ENCODE measurements at places on chromosomes 11 and 22.
A peak's percentile ranks its signal among the peaks of the same experiment; 100 is the strongest.

- DNase-seq: no peak
Measured at GRCh38 chr22:28245579-28246224, 326.6 kb upstream of the PITPNB start.

DNA sequence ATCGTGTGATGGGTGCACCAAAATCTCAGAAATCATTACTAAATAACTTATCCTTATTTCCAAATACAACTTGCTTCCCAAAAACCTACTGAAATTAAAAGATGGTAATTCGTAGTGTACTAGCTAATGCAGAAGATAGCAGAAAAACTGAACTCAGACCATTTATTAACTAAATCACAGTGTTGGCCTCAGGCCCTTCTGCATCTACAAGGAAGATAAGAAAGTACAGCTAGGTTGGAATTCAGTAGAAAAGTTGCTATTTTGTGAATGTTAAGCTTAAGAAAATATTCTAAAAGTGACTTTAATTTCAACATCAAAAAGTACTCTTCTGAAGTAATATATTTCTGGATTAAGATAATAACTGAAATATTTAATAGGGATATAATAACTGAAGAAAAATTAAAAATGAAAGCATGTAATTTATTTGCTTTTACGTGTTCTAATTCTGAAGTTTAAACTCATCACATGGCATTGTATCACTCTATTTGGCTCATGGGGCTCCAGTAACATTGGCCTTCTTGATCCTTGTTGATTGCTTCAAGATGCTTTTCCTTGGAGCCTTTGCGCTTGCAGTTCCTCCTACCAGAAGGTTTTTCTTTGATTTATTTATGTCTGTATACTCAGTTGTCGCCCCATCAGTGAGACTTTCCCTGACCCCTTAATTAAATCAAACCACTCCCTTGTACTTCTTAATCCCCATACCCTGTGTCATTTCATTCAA is 847.9 kb upstream of the ANO3 start:
- DNase-seq: peak; percentile 26

DNA sequence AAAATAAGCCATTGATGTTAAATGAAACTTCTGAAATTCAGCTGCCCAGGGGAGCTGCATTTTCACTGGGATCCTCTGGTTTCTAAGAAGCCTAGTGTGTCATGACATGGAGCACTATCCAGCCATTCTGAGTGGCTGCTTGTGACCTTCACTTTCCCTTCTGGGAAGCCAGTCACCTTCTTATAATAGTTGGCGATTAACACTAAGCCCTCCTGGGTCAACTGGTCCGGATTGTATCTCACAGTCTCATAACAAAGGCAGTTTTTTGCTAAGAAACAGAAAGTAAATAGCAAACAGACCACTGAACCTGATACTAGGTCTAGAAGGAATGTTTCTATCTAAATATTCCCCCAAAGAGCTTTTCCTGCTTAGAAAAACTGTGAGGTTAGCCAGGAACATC is 7.9 kb downstream of the CSRP3 start:
- no peak for DNase-seq

DNA sequence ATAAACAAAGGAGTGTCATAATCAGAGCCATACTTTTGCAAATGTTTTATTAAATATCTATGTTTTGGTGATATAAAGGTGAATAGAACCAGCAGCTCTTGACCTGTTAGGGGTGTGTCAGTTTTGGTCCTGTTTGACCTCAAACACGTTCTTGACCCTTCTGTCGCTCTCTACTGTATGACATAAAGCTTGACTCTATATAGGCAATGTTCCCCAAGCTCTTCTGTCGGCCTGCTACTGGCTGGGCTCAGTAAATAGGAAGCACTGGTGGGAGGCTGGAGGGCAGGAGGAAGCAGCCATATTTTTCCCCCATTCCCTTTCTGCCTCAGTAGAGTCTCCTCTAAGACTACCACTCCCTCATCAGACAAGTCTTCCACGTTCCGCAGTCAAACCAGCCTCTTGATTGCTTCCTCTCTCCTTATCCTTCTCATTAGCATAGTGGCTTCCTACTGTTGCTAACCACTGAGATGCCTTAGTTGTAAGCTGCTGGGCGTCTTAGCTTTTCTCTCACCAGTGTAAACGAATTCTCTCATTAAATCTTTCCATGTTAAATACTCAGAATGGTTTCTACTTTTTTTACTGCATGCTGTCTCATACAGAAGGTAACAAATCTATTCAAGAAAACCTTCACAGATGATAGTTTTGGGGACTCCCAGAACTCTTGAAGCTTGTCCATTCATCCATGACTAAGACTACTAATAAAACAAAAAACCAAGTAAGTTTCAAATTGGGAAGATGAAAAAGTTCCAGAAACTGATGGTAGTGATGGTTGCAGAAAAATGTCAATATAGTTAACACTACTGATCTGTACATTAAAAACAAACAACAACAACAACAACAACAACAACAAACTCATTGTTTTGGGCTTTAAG is 3.3 kb downstream of the NPAT start:
- DNase-seq: no peak

DNA sequence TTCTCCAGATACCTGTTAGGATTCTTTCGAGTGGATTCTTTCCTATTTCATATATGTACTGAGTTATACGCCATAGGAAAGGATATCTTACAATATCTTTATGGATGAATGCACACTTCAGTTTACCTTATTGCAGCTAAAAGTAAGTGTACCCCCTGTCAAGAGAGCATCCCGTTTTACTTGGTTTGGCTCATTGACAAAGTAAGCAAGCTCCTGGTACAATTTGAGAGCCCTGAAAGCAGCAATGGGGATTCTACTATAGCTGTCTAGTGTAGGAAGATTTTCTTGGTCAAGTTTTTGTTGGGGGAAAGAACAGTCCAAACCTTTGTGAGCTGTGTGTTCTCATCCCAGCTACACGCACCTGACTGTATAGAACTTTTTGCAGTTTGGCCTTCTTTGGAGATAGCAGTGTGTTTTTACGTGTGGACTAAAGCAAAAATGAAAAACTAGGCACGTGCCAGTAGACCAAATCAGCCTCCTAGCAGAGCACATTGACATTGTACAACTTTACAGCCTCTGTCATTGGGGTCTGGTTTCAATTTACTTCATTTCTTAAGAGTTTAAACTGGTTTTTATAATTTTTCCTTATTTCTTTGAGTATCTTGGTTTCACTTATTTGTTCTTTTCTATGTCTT is 44.0 kb downstream of the PPP6R3 start:
- DNase-seq: peak; percentile 43

DNA sequence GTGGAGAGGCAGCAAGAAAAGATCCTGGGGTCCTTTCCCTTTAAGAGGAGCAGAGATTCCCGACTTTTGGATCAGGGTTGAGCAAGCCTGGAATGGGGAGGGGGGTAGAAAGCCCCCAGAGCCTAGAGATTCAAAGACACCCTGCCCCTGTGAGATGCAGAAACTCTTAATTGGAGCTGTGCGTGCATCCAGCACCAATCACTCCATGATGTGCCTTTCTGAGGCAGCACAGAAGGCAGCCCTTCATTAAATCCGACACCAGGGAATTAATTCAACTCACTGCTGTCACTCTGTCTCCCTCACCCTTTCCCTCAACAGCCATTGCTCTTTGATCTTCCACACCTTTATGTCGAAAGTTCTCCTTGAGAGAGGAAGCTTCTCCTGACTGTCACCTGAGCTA is 43.0 kb downstream of the DSCAML1 start:
- DNase-seq: no peak

DNA sequence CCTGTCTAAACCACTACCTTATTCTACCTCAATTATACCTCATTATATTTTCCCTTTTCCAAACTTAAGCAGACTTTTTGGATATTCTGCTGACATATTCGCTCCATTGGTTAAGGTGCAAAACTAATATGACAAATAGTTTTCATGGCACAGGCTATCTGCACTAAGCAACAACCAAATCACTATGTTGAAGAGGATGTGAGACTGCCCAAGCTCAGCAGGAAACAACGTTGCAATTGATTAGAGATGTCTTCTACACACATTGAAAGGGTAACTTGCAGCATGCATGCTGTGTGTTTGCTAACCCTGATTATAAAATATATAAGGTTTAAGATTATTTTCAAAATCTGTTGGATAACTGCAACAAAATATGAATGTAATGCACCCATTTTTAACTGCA is 61.6 kb downstream of the STK33 start:
- no peak for DNase-seq

DNA sequence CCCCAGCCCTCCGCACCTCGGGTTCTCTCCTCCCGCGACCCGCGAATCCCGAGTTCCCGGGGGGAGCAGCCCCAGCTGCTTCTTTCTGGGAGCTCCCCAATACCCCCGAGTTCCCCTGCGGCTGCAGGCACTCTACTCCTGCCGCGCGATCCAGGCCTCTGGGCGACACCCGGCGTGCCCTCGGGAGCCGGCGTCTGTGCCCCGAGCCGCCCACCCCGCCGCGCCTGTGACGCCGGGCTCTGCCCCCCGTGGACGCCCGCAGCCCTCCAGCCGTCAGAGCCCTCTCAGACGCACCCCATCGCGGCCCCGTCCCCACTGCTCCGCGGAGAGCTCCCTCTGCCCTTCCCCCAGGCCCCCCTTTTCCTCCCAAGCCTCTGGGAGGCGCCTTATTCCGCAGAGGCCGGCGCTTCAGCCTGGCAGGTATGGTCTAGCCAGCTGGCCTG is 422 bp downstream of the GLB1L2 start:
- DNase-seq: no peak

GRCh38 chr11:88454881-88455280 is 117.3 kb upstream of the CTSC start:
- DNase-seq: no peak

DNA sequence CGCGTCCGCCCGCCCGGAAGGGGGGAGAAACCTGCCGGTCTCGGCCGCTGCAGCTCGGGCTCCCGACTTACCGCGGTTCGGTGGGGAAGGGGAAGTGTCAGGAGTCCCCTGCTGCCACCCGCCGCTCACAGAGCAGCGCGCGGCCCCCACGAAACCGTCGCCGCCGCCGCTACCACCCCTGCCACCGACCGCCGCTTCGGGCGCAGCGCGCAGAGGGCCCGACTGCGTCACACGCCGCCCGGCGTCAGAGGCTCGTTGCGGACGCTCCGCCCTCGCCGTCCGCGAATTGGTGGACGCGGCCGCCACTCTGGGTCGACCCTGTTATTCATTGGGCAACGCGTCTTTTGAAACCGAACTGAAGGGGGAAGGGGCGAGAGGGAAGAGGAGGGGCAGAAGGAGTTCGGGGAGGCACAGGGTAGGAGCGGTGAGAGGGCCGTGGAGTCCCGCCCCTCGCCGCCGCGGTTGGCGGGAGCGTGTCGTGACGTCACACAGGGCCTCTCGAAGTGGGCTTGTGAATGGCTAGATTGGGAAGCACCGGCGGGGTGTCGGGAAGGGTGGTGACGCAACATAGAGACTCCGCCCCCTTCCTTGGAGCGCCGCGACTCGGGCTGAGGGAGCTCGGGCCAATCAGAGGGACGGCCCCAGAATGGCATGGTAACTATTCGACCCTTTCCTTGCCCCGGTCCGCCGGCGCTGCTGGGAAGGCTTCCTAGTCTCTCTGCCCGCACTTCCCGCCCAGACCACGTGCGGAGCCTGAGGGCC is at the start of gene NUP98:
TSS of gene NUP98 (minus strand) at position 226 of the 762 bp plus-strand sequence. CDS start 15,437 bp downstream, outside the sequence.
- DNase-seq: peak; percentile 100

- DNase-seq: peak; percentile 61
Measured at GRCh38 chr11:110762590-110762989, 50.4 kb upstream of the ARHGAP20 start.

- no peak for DNase-seq
Measured at GRCh38 chr11:78954696-78955095, 380.0 kb upstream of the NARS2 start.

GRCh38 chr11:107801641-107802040 is 56.9 kb downstream of the SLC35F2 start:
- DNase-seq: no peak

DNA sequence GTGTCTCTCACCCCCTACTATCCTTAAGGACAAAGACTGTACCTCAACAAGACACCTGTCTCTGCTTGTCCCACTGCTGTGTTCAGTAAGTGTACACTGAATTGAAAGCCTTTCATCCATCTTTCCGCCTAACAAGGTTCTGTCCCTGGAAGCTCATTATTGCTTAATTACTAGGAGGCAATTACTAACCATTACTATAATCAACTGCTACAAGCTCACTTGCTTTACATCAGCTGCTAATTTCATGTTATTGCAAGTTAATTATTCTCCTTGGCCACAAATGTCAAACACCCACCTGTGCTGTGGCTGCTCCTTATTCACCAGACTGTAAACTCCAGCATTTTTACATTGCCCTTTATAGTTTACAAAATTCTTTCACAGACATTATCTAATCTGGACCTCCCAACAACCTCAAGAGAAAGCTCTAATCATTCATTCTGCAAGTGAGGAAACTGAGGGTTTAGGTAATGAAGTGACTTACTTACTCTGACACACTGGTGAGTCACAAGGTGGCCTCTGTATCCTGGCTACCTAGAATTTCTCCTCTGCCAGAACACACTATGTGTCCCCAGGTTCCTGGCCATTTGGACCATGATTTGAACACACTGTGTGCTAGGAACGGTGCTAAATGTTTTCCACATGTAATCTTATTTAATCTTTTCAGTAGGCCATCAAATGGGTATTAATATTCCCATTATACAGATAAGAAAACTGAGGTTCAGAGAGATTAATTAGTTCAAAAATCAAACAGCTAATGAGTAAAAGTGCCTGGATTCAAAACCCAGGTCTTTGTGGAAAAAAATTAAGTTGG is 66.7 kb downstream of the RAB30 start:
- DNase-seq: no peak

GRCh38 chr11:70173018-70173417 is 30.1 kb upstream of the FADD start:
- DNase-seq: no peak

DNA sequence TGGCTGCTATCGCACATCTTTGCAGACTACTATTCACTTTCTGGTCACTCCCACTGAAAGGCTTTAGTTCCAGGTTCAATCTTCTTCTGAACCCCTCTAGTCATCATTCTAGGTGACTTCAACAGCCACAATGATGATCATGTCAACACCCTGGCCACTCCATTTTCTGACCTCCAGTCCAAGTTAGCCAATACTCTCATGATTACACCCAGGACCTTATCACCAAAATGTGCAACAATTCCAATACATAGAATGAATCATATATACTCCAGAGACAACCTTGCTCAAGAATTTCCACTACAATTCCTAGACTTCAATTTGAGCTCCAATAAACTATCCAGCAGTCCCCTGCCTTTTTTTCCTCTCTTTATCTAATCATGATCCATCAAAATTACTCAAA is 70.7 kb downstream of the PAK1 start:
- no peak for DNase-seq

DNA sequence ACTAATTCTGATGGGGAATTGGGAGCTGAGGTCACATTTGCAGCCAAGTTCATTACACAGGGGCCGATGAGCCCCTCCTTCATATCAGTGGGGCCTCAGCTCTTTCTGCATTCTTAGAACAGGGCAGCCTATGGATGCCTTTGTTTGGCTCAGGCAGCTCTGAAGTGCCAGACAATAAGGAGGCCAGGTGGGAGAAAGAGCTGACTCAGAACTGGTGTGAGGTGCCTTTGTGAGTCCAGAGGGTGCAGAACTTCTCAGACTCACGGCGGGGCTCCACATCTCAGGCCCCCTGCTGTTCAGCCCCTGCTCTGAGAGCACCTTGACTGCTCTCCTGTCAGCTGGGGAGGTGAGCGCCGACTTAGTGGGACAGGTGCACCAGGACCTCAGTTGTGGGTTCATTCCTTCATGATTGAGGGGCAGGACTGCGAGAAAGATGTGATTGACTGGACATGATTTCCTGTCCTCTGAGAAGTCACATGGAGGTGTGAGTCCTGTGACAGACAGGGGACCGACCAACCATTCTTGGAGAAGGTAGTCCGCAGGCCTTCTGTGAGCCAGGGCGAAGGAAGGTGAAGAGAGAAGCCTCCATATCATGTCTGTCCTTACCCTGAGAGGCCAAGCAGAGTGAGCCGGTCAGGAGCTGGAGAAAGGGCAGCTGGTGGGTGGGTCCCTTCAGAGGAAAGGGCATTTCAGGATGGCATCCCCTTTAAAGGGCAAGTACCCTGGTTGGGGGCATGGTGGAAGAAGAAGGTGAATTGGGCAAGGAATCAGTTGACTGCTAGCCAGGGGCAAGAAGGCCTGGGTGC is 245.0 kb upstream of the TBCEL start:
- DNase-seq: no peak

Measured in adipocyte (in vitro differentiated cells).